Fibroblast of pulmonary artery (primary cell): ENCODE measurements at places on chromosomes 5 and 9.

GRCh38 chr9:85212209-85212608, 529.5 kb downstream of the AGTPBP1 start:
- peak; percentile 30 for DNase-seq

DNA sequence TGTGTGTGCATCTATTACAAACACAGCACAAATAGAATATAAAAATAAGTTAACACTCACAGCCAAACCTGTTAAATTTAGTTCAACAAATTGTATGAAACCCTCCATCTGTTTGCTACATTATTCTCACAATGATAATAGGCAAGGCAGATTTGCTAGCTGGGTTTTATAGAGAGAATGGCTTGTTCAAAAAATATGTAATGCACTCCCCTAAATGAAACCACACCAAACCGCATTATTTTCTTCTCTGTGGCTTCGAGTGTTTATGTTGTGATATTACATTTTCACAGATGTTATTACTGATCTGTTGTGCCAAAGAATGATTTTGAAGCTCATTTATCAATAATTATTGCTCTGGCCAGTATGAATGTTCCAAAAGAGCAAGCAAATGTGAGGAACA, 92.9 kb downstream of the SPATA31D1 start:
- no peak for DNase-seq

GRCh38 chr9:16960084-16960483, 89.6 kb upstream of the BNC2 start:
- peak; percentile 21 for DNase-seq

DNA sequence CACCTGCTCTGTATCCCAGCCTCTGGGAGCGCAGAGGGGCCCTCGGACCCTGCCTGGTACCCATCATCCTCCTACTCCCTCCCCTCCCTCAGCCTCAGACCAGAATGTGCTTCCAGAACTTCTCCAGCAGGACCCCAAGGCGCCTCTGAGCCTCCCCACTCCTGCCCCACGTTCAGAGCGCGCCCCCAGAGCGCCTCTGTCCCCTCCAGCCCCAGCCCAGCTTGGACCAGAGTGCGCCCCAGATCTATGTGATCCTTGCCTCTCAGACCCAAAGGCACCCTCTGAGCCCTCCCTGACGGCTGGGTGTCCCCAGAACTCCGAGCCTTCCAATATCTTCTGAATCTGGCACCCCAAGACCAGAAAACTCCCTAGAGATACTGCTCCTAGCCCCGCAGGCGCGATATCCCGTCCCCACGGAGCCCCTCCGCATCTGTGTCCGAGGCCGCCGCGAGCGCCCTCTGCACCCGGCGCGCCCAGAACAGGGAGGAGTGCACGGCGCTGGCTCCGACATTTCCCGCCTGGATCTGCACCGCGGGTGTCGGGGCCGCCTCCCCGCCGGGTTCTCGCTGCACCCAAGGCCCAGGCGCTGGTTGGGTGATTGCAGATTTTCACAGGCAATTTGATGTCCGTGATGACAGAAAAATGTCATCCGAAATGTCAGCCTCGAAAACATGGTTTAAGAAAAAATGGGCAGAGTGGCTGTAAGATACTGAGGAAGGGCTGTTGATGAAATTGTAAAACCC, 522 bp downstream of the BHMT start:
- DNase-seq, result no peak

- DNase-seq, result no peak
Observed at GRCh38 chr5:137304226-137304874, 194.8 kb downstream of the SPOCK1 start.

- DNase-seq, result peak; percentile 61
Observed at GRCh38 chr5:56637321-56637920, 177.9 kb upstream of the MAP3K1 start.

GRCh38 chr5:115940080-115940810, 22.0 kb upstream of the LVRN start:
- DNase-seq, result no peak

DNA sequence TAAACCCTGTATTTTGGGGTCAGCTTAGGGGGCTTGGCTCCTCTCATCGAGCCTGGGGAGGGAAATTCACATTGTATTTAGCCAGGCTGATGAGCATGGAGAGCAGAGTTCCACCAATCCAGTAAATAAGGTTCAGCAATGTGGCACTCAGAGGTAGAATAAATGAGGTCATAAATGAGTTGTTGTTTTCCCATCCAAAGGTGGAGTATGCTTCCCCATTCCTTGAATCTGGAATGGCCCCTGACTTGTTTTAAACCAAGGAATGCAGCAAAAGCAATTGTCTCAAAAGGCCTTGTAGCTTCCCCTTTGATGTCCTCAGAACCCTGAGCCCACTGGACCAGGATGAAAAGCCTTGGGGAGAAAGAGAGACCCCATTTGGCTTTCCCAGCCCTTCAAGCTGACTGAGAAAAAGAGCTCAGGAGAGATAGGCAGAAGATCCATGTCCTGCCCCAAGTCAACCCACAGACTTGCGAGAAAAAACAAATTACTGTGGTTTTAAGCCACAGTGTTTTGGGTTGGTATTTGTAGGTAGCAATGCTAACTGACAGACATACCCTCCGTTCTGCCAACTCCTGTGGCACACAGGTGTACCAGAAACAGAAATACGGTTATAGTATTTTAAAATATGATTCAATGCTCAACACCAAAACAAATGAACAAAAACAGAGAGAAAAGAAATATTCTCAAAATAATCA, 566.0 kb upstream of the DMAC1 start:
- peak; percentile 6 for DNase-seq

DNA sequence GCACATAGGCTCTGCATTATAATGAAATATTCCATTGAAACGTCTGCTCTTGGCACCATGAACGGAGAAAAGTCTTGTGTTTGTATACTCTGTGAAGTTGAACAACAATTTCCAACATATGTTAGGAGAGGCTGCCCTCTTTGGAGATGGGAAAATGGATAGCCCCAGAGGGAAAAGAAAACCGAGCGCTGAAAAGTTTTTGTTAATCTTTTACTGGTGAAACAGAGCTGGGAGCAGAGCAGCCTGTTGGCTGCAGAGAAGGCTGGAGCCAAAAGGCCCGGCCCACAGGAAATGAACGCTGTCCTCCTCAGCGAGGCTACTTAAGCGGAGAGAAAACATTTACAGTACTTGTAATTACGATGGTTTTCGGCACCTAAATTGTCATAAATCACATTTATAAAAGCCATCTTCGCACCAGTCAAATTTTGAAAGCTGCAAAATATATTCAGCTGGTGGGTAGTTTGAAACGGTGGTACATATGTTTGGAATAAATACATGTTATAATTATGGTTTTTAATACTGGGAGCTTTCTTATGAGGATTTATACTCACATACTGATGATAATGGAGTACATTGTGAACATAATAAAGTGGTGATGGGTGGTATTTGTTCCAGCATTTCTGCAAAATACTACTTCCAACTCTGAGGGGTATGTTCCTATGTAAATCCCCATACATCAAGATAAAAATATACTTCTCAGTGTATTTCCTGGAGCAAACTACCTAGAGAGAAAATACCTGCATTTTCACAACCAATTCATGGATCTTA, 129.6 kb upstream of the CNTLN start:
- DNase-seq, result peak; percentile 78

- no peak for DNase-seq
Observed at GRCh38 chr5:66066826-66067225, 77.3 kb upstream of the SREK1 start.

DNA sequence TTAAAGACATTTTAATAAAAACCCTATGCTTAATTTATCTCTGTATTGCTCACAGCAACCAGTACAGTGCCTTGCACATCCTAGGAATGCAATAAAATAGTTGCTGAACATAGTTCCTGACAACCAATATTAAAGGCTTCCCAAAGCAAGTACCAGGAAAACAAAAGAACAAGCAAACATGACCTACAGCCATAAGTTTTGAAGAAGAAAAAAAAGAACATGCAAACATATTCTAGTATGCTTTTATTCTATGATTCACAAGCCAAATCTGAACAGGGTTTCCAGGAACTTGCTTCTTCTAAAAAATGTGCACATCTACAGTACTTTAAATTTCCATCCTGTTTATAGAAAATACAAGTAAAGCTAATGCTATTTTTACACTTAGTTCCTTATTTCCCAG, 4.5 kb downstream of the CEMIP2 start:
- DNase-seq, result peak; percentile 44

DNA sequence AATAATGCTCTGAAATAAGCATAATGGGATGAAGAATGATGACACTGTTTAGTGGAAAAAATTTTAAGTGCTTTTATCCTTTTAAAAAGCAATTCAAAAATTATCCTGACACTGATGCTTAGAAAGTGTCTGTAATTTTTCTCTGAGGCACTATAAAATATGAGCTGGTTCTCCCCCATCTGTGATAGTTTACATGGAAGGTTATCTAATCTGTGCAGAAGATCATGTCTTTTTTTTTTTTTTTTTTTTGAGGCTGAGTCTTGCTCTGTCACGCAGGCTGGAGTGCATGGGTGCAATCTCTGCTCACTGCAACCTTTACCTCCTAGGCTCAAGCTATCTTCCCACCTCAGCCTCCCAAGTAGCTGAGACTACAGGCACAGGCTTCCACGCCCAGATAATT, 15.2 kb upstream of the TAF11L2 start:
- no peak for DNase-seq

GRCh38 chr9:104961238-104961637, 33.3 kb upstream of the ABCA1 start:
- DNase-seq, result peak; percentile 60

GRCh38 chr9:95447660-95448420, 68.9 kb downstream of the PTCH1 start:
- DNase-seq, result no peak

- no peak for DNase-seq
Observed at GRCh38 chr5:142193114-142193428, 84.5 kb downstream of the NDFIP1 start.

DNA sequence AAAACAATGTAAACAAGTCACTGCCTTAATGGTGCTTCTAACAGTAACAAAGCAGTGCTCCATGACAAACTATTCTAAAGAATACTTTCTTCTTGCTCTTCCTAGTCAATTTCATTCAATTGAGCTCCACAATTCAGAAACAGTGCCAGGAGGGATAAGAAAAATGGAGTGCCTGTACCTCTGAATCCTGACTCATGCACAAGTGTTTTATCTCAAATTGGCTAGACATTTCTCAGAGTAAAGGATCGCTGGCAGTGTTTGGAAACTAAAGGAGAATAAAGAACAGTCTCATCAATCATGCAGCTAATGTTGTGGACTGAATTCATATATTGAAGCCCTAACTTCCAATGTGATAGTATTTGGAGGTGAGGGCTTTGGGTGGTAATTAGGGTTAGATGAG, 27.6 kb downstream of the SLC25A51 start:
- peak; percentile 47 for DNase-seq

GRCh38 chr9:93591301-93592007, 15.1 kb downstream of the PHF2 start:
- DNase-seq, result no peak

DNA sequence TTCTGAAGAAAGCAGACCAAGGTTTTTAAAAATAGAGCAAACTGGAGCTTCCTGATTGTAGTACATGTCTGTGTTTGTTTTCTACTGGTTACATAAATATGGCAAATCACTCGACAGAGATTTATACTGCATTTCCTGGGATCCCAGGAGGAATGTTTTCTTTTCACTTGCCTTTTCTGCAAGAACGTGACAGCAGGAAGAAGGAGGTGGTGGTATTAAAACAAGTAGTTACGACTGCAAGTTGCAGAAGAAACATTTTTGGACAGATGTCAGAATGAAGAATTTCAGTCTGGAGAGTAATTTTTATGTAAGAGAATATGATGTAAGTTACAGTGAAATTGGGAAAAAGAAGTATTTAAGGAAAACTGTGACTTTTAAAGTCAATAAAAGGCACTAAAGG, 253.7 kb upstream of the NFIL3 start:
- peak; percentile 50 for DNase-seq

- DNase-seq, result peak; percentile 74
Observed at GRCh38 chr9:70117835-70118319, 74.2 kb downstream of the MAMDC2 start.

DNA sequence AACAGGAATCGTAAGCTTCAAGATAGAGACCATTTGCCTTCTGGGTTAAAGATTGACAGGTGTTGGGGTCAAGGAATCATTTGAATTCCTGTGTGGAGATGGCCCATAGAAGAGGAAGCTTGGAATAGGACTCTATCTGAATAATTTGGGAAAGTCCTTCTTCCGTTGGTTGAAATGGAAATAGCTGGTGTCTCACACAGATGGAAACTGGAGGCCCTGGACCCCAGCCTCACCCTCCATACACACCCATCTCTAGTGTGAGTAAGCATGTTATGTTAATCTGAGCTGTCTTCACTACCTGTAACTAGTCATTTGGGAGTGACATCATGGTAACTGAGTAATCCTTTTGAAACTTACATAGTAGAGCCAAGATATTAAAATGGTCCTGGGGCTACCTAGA, 184.4 kb downstream of the CD180 start:
- no peak for DNase-seq

DNA sequence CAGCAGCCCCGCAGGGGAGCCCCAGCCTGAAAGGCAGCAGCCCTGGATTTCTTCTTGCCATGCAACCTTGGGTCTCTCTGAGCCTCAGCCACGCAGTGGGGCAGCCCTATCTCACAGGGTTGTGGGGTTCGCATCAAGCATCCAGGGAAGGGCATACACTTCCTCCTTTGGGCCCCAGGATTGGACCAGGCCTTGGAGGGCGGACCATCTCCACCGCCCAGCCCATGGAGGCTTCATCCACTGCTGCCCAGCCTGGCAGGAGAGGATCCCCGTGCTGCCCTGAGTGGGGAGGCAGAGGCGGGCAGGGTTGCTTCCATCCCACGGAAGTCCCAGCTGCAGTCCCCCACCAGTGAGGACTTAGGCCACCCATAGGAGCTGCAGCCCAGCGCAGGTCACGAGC, 5.3 kb downstream of the ADAMTS2 start:
- DNase-seq, result no peak

DNA sequence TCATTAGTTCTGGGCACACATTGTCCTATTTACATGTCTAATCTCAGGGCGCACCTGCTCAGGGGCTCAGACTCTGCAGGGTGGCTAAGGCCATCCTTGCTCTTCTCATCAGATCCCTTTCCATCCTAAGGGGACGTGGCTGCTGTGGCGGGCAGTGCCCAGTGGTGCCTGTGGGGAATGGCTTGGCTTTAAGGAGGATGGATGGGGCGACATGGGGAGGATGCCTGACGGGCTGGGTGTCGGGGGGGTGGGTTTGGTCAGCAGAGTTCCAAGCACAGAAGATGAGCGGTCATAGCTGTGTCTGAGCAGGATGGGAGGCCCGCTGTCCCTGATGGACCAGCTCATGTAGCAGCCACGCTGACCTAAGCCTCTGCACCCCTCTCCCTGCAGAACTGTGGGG, 40.9 kb upstream of the SUSD3 start:
- no peak for DNase-seq

- DNase-seq, result no peak
Observed at GRCh38 chr5:27062451-27062850, 24.1 kb upstream of the CDH9 start.
